Stomach (tissue), 19 donors: ENCODE measurements at places on chromosomes 12 and 14. TPM values are rescaled to one million over a fixed set of nuclear protein-coding genes. Genes with fewer than 3 reads are reported as not detected.

NRXN3 gene
- 41.1 TPM for total RNA-seq

CYP27B1 gene
- 3.1 TPM for total RNA-seq

GRCh38 chr12:93790472-93791152 lies 113.4 kb downstream of the CRADD start:
- H3K4me3 ChIP-seq: no peak overlapping the region
- DNase-seq: no peak
- H3K4me1 ChIP-seq: peaks cover 12% of the 10 kb centered on the region
- H3K36me3 ChIP-seq: no peaks in the 10 kb centered on the region

IL26 gene
- total RNA-seq: not detected

TMCC3 gene
- total RNA-seq: 9.0 TPM

DNA sequence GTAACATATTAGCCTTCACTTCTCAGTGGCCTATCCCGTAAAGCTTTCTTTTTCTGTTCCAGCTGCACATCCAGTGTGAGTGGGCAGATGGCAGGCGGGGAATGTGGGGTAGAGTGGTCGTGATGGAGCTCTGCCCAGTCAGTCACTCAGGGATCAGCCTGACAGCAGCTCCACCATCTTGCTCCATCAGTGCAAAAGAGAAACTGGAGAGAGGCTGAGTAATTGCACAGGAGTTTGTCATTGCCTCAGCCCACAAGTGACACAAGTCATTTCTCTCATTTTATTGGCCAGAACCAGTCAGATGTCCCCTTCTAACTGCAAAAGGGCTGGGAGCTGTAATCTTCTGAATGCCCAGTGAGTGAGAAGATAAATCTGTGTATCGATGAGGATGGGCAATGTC lies 66.5 kb downstream of the ATP23 start:
- H3K36me3 ChIP-seq: no peaks in the 10 kb centered on the region
- no peak overlapping the region for H3K4me3 ChIP-seq
- no peaks in the 10 kb centered on the region for H3K4me1 ChIP-seq
- H3K27ac ChIP-seq: no peak overlapping the region
- no peak for DNase-seq

C12orf60 gene
- not detected for total RNA-seq

PPP4R4 gene
- 1.2 TPM for total RNA-seq

- H3K27me3 ChIP-seq: no peaks in the 10 kb centered on the region
- H3K27ac ChIP-seq: no peak overlapping the region
- H3K4me1 ChIP-seq: no peaks in the 10 kb centered on the region
- no peak overlapping the region for H3K4me3 ChIP-seq
- no peak for DNase-seq
- no peaks in the 10 kb centered on the region for H3K36me3 ChIP-seq
Observed at GRCh38 chr12:67988601-67989021, 636 bp upstream of the IFNG-AS1 start.

- H3K4me1 ChIP-seq: peaks cover 20% of the 10 kb centered on the region
- no peak overlapping the region for H3K27ac ChIP-seq
- no peak overlapping the region for H3K4me3 ChIP-seq
- no peaks in the 10 kb centered on the region for H3K36me3 ChIP-seq
- no peak for DNase-seq
Observed at GRCh38 chr12:14213542-14213941, 151.9 kb upstream of the ATF7IP start.

FGF6 gene
- total RNA-seq: not detected

CEP83 gene
- total RNA-seq: 14.8 TPM

DNA sequence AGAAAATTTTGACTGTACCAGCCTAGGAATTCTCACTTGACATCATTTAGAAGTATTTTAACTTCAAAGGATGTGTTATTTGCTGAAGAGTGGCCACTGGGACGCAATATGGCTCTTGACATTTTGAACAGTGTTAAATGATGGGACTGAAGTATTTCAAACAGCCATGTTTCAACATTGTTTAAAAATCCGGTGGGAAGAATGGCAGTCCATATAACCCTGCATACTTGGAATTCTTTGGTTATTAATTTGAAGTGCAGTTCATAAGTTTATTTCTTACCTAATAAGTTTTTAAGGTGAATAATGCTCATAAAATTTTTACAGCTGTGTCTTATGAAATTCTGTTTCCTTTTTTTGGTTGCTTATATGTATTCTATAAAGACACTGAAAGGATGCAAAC lies 8.3 kb downstream of the TMTC2 start:
- no peak for DNase-seq
- peaks cover 8% of the 10 kb centered on the region for H3K36me3 ChIP-seq
- H3K4me3 ChIP-seq: no peak overlapping the region
- no peak overlapping the region for H3K27ac ChIP-seq
- H3K27me3 ChIP-seq: no peaks in the 10 kb centered on the region
